Kidney (tissue), 22 donors: ENCODE measurements at places on chromosomes 16 and 17. TPM values are rescaled to one million over a fixed set of nuclear protein-coding genes. Genes with fewer than 3 reads are reported as not detected.

The CORO1A gene
- total RNA-seq, result 69.3 TPM

DNA sequence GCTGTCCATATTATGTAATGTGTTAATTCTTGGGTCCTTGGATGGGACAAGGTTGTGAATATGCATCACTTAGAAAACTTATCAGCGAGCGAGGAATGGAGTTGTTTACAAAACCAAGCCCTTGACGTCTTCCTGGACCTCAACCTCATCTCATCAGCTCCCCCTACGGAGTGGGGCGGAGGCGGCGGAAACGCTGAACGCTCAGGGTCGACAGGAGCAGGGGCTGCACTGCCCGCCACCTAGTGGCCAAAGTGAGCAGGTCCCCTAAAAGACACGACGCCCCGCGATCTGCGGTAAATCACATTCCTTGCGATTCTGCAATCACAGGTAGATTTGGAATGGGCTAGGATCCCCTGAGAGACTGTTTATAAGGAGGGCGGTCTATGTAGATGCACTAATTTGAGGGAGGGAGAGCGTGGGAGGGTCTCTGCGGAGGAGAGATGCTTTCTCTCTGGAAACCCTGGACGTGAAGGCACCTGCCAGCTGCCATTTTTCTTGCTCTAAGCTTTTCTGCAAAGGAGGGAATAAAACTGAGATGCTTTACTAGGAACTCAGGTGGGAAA, 5.4 kb upstream of the ICAM2 start:
- H3K4me3 ChIP-seq, result peak overlapping the region; percentile 55
- H3K36me3 ChIP-seq, result no peaks in the 10 kb centered on the region
- H3K4me1 ChIP-seq, result peaks cover 6% of the 10 kb centered on the region
- DNase-seq, result peak; percentile 71
- no peaks in the 10 kb centered on the region for H3K27me3 ChIP-seq
- peak overlapping the region; percentile 39 for H3K27ac ChIP-seq

GRCh38 chr17:39667945-39668924, at the start of gene PNMT:
PNMT (plus strand) TSS chr17:39668453; CDS start chr17:39668476, 23 bp downstream.
- H3K4me1 ChIP-seq, result no peaks in the 10 kb centered on the region
- no peak within 1 kb of the TSS for H3K27ac ChIP-seq
- H3K4me3 ChIP-seq, result no peak within 1 kb of the TSS
- H3K27me3 ChIP-seq, result no peaks in the 10 kb centered on the region
- DNase-seq, result peak; percentile 89

DNA sequence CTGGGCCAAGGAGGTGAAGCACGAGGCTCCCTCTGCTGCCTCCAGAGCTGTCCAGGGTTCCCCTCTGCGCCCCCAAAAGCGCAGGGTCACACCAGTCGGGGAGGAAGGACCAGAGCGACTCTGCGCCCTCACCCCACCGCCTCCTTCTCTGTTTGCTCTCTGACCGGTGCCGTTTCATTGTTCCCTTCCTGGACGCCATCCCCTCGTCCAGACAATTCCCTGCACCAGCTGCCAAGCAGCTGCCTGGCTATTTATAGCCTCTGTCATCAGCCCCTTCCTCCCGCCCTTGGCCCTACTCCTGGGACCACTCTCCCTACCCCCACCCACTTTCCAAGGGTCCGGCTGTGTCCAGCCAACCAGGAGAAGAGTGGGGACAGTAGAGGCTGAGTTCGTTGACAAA, 68.8 kb upstream of the CREBBP start:
- H3K4me3 ChIP-seq, result no peak overlapping the region
- no peak for DNase-seq
- H3K4me1 ChIP-seq, result no peaks in the 10 kb centered on the region
- H3K27ac ChIP-seq, result no peak overlapping the region
- H3K27me3 ChIP-seq, result no peaks in the 10 kb centered on the region
- no peaks in the 10 kb centered on the region for H3K36me3 ChIP-seq
